ENCODE measurements at places on chromosomes 5 and 9.

GRCh38 chr5:119291056-119291455 is 64.8 kb upstream of the TNFAIP8 start:
- no peak overlapping the region for H3K4me3 ChIP-seq
- no peak for DNase-seq
- peaks cover 81% of the 10 kb centered on the region for H3K4me1 ChIP-seq
- H3K27ac ChIP-seq = peak overlapping the region; percentile 83
- no peaks in the 10 kb centered on the region for H3K27me3 ChIP-seq
- H3K36me3 ChIP-seq = peaks cover 65% of the 10 kb centered on the region

DNA sequence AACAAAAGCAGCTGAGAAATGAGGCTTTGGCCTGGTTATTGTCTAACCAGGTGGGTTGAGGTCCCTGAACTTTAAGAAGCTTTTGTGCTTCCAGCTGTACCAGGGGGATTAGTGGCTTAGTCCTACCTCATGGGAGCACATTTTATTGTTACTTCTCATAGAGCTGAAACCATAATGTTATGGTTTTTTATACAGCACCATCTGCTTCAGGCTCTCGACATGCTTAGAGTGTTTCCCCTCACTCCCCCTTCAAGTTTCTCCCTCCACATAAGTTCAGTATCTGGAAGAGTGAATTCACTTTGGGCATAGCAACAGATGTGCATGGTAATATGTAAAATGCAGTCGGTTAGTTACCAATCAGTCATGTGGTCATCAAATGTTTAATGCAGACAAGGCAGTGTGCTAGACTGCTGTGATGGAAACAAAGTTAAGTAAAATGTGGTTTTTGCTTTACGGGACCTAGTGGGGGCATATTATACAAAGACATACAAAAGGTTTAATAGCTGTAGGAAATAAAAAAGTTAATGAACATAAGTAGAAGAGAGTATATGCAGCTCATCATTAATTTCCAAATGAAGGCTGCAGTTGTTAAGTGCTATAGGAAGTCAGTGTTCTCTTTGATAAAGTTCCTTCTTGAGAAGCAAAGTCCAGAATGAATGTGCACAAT is 95.9 kb upstream of the SPRY4 start:
- no peaks in the 10 kb centered on the region for H3K27me3 ChIP-seq
- H3K36me3 ChIP-seq = peaks cover 6% of the 10 kb centered on the region
- DNase-seq = no peak
- peak overlapping the region; percentile 2 for H3K27ac ChIP-seq

DNA sequence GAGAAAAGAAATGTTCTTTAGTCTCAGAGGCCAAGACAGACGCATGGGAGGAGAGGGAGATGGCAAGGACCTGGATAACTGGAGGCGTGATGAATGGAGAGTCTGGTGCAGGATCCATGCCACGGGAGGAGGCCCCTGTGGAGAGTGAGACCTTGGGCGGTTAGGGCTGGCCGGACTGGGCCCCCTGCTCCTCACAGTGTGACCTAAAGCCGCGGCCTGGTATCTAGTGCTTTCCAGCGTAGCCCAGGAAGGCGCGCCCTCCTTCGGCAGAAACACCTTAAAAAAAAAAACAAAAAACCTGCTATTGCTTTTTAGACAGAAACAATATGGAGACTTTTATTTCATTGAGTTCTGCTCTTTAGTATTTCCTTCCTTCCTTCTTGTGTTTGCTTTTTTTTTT is 33.1 kb downstream of the SCGB3A1 start:
- H3K36me3 ChIP-seq = peaks cover 55% of the 10 kb centered on the region
- H3K27me3 ChIP-seq = no peaks in the 10 kb centered on the region
- H3K4me3 ChIP-seq = no peak overlapping the region
- H3K4me1 ChIP-seq = peaks cover 29% of the 10 kb centered on the region

- H3K36me3 ChIP-seq = peaks cover 33% of the 10 kb centered on the region
- H3K27ac ChIP-seq = peak overlapping the region; percentile 85
- DNase-seq = no peak
- peak overlapping the region; percentile 80 for H3K4me3 ChIP-seq
Measured at GRCh38 chr5:6715271-6715670, 2.0 kb downstream of the TENT4A start.

DNA sequence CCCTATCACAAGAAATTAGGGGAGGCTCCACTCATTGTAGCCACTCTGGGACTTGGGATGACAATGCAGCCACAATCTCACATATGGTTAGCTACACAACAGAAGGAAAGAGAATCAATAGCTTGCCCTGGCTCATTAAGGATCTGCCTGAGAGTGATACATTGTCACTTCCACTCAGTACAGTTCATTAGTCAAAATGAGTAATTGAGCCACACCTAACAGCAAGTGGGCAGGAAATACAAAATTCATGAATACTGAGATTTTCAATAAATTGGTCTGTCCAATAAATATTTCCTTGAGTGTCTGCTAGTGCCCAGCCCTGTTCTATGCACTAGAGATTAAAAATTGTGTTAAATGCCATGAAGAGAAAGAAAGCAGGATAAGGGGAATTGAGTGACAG is 231.3 kb upstream of the NR4A3 start:
- H3K27ac ChIP-seq = no peak overlapping the region
- peaks cover under 1% of the 10 kb centered on the region for H3K4me1 ChIP-seq
- no peak overlapping the region for H3K4me3 ChIP-seq
- no peak for DNase-seq

- H3K27ac ChIP-seq = no peak overlapping the region
- H3K36me3 ChIP-seq = peaks cover 3% of the 10 kb centered on the region
- DNase-seq = no peak
- H3K27me3 ChIP-seq = no peaks in the 10 kb centered on the region
- peaks cover 23% of the 10 kb centered on the region for H3K4me1 ChIP-seq
- no peak overlapping the region for H3K4me3 ChIP-seq
Measured at GRCh38 chr9:76463211-76463610, 4.2 kb downstream of the GCNT1 start.
